ENCODE measurements at places on chromosomes 13 and 19.

- peaks cover 14% of the 10 kb centered on the region for H3K36me3 ChIP-seq
- no peak overlapping the region for H3K27ac ChIP-seq
- no peaks in the 10 kb centered on the region for H3K27me3 ChIP-seq
- no peak for DNase-seq
- no peak overlapping the region for H3K4me3 ChIP-seq
- H3K4me1 ChIP-seq = no peaks in the 10 kb centered on the region
Measured at GRCh38 chr13:60491531-60491930, 94.5 kb downstream of the TDRD3 start.

- no peak overlapping the region for H3K4me3 ChIP-seq
- H3K27me3 ChIP-seq = peaks cover 7% of the 10 kb centered on the region
- no peaks in the 10 kb centered on the region for H3K4me1 ChIP-seq
- H3K36me3 ChIP-seq = no peaks in the 10 kb centered on the region
- no peak for DNase-seq
Measured at GRCh38 chr13:100789481-100789880, 114.9 kb upstream of the TMTC4 start.

GRCh38 chr19:31099515-31100205 is 249.6 kb downstream of the TSHZ3 start:
- H3K27me3 ChIP-seq = peaks cover 2% of the 10 kb centered on the region
- no peak overlapping the region for H3K27ac ChIP-seq
- DNase-seq = no peak
- no peaks in the 10 kb centered on the region for H3K36me3 ChIP-seq

GRCh38 chr19:47704024-47704423 is 9.2 kb upstream of the EHD2 start:
- peaks cover 7% of the 10 kb centered on the region for H3K27me3 ChIP-seq
- peaks cover 5% of the 10 kb centered on the region for H3K4me1 ChIP-seq
- H3K4me3 ChIP-seq = no peak overlapping the region

GRCh38 chr19:33266974-33267484 is 35.3 kb downstream of the CEBPA start:
- H3K27me3 ChIP-seq = no peaks in the 10 kb centered on the region
- no peak overlapping the region for H3K27ac ChIP-seq
- no peaks in the 10 kb centered on the region for H3K36me3 ChIP-seq
- no peak for DNase-seq
